ENCODE measurements at places on chromosomes 16 and 17. TPM values are rescaled to one million over a fixed set of nuclear protein-coding genes. Genes with fewer than 3 reads are reported as not detected.

HEATR9 gene
- total RNA-seq: 2.6 TPM

IGSF6 gene
- 0.58 TPM for total RNA-seq

MEIOB gene
- total RNA-seq: not detected

CACNG3 gene
- not detected for total RNA-seq

USP43 gene
- total RNA-seq: 0.24 TPM

DRG2 gene
- 54.2 TPM for total RNA-seq

ABCC12 gene
- not detected for total RNA-seq

ABCC11 gene
- total RNA-seq: 0.22 TPM

TMEM98 gene
- 0.26 TPM for total RNA-seq
